Natural killer cell treated with Interleukin-12 subunit alpha and Interleukin-12 subunit beta and Interleukin-15 and Interleukin-18, amount 100 ng/mL, for 72 hours (primary cell): ENCODE measurements at places on chromosomes 2 and 18. TPM values are rescaled to one million over a fixed set of nuclear protein-coding genes. Genes with fewer than 3 reads are reported as not detected.

REG3G gene
- total RNA-seq, result not detected

FAHD2B gene
- total RNA-seq, result 14.3 TPM

PLB1 gene
- total RNA-seq, result 0.98 TPM

HOXD9 gene
- not detected for total RNA-seq

LIMS4 gene
- 0.43 TPM for total RNA-seq

MYOM1 gene
- 0.88 TPM for total RNA-seq

REG3A gene
- not detected for total RNA-seq

RGPD3 gene
- total RNA-seq, result 0.92 TPM

GALNT5 gene
- 0.10 TPM for total RNA-seq

GPR39 gene
- total RNA-seq, result not detected

TEKT4 gene
- total RNA-seq, result not detected

SEPTIN10 gene
- total RNA-seq, result 0.64 TPM

TOGARAM2 gene
- total RNA-seq, result 7.7 TPM

RFX8 gene
- total RNA-seq, result 2.1 TPM

SATB2 gene
- 0.71 TPM for total RNA-seq

PECR gene
- 16.1 TPM for total RNA-seq

HAAO gene
- total RNA-seq, result not detected

MEP1B gene
- total RNA-seq, result 0.19 TPM
